ENCODE measurements at places on chromosomes 7 and 10.

DNA sequence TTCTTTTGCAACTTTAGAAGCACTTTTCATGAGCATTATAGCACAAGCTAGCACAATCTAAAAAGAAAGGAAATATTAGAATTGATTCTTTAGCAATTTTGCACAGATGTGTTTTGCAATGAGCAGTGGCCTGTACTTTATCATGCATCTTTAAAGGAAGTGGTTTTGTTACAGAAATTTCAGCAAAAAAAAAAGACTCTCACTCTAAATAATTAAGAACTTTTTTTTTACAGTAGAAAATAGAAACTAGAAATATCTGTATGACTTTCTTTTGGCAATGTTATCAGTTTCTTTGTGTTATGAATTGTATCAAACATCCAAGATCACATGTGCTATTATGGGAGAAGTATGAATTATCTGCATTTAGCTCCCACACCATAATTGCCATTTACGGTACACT lies 195.7 kb upstream of the KLF6 start:
- no peak overlapping the region for H3K4me3 ChIP-seq
- H3K36me3 ChIP-seq, result no peaks in the 10 kb centered on the region
- no peak overlapping the region for H3K27ac ChIP-seq
- H3K4me1 ChIP-seq, result peaks cover 4% of the 10 kb centered on the region
- no peak for DNase-seq

DNA sequence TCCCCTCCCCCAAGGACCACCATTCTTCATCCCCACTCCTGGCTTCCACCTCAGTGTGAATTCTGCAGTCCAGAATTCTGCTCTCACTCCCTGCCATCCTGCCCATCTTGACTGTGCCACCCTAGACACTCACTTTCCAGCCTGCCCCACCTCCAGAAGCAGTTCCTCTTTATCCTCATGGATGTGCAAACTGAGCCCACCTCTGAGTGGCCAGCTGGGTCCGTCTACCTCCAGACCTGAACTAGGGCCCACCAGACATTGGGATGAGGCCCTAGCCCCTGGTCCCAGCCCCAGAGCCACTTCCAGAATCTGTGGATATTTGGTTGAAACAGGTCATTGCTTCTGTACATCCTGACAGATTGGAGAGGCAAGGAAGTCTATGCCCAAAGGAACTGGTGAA lies 58.5 kb downstream of the GRID1 start:
- H3K4me3 ChIP-seq, result no peak overlapping the region
- peaks cover 7% of the 10 kb centered on the region for H3K27me3 ChIP-seq
- DNase-seq, result no peak

DNA sequence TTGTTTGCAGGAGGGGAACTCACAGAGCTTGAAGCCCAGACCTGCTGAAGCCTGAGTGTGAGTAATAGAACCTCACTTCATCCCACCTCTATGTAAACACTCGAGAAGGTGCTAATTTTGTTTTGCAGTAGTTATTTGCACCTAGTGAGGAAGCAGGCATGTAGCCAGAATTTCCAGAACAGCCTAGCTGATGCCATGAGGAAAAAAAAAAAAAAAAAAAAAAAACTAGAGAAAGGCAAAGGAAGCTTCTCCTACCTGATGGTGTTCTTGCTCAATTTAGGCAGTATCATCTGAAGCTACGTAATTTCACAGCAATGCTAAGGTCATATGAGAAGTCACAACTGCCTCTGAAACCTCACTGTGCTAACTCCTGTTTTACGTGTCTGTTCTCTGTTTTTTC lies 13.6 kb upstream of the GPR37 start:
- H3K27me3 ChIP-seq, result no peaks in the 10 kb centered on the region
- H3K27ac ChIP-seq, result no peak overlapping the region
- no peak for DNase-seq
- peaks cover 6% of the 10 kb centered on the region for H3K4me1 ChIP-seq

GRCh38 chr7:127658970-127659630 lies 7.1 kb downstream of the SND1 start:
- peaks cover 6% of the 10 kb centered on the region for H3K36me3 ChIP-seq
- H3K27me3 ChIP-seq, result no peaks in the 10 kb centered on the region
- no peak for DNase-seq
- peaks cover 3% of the 10 kb centered on the region for H3K4me1 ChIP-seq
- no peak overlapping the region for H3K4me3 ChIP-seq

- no peak for DNase-seq
- H3K36me3 ChIP-seq, result peaks cover 29% of the 10 kb centered on the region
- peaks cover 34% of the 10 kb centered on the region for H3K4me1 ChIP-seq
- no peaks in the 10 kb centered on the region for H3K27me3 ChIP-seq
- H3K27ac ChIP-seq, result no peak overlapping the region
- H3K4me3 ChIP-seq, result no peak overlapping the region
Measured at GRCh38 chr7:2106924-2107323, 125.8 kb downstream of the MAD1L1 start.

DNA sequence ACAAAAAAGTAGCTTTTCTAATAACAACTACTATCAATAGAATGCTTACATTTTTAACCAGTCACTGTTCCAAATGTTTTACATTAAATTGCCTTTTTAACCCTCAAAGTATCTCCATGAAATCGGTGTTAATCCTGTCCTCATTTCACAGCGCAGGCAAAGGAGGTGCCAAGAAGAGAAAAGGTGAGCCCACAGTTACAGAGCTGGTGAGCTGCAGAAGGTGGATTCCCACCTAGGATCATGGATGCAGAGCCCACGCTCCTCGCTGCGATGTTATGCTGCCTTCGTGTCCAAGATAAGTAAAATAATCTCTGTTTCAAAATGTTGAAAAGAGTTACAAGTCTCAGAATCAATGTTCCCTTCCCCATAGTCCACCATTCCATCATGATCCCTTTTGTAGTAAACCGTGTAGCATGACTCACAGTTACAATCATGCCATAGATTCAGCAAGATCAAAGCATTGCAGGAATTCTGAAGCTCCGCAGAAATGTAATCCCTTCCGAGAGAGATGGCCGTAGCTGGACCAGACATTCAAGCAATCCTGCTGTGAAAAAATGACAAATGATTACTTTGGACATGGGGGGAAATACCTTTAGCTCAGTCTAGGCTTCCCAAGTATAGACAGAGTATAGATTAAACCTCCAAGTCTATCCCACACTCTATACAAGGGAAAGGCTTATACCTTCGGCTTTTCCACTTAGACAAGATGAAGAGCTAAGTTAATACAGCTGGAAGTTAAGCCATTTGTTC lies 394.7 kb upstream of the AKR1E2 start:
- DNase-seq, result peak; percentile 65
- no peak overlapping the region for H3K4me3 ChIP-seq
- H3K27ac ChIP-seq, result peak overlapping the region; percentile 53

DNA sequence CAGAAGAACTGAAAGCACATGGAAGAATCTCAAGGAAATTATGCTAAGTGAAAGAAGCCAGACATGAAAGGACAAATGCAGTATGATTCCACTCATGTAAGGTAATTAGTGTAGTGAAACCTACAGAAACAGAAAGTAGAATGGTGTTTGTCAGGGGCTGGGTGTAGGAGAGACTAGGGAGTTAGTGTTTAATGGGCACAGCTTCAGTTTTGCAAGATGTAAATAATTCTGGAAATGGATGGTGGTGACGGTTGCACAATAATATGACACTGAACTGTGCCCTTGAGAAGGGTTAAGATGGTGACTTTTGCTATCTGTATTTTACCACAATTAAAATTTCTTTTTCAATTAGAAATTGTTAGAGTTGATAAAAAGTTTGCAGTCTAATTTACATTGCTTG lies 157.3 kb upstream of the ADCY1 start:
- no peaks in the 10 kb centered on the region for H3K36me3 ChIP-seq
- H3K27ac ChIP-seq, result no peak overlapping the region
- no peaks in the 10 kb centered on the region for H3K27me3 ChIP-seq

GRCh38 chr7:117169907-117170306 lies 153.0 kb downstream of the WNT2 start:
- H3K4me3 ChIP-seq, result no peak overlapping the region
- no peak for DNase-seq
- H3K27me3 ChIP-seq, result no peaks in the 10 kb centered on the region
- H3K27ac ChIP-seq, result peak overlapping the region; percentile 11
- H3K36me3 ChIP-seq, result peaks cover 27% of the 10 kb centered on the region

GRCh38 chr10:35347121-35347562 lies 10.8 kb downstream of the CCNY start:
- H3K27me3 ChIP-seq, result no peaks in the 10 kb centered on the region
- peaks cover 3% of the 10 kb centered on the region for H3K36me3 ChIP-seq
- no peaks in the 10 kb centered on the region for H3K4me1 ChIP-seq
- DNase-seq, result no peak

- no peak overlapping the region for H3K4me3 ChIP-seq
- H3K27me3 ChIP-seq, result no peaks in the 10 kb centered on the region
- peaks cover 28% of the 10 kb centered on the region for H3K4me1 ChIP-seq
- no peak for DNase-seq
Measured at GRCh38 chr7:510782-511281, 8.8 kb downstream of the PDGFA start.

GRCh38 chr7:123401295-123401694 lies 133.1 kb downstream of the IQUB start:
- H3K27ac ChIP-seq, result no peak overlapping the region
- H3K4me3 ChIP-seq, result no peak overlapping the region
- no peak for DNase-seq
- peaks cover 4% of the 10 kb centered on the region for H3K4me1 ChIP-seq
- no peaks in the 10 kb centered on the region for H3K36me3 ChIP-seq

- no peak overlapping the region for H3K4me3 ChIP-seq
- no peak overlapping the region for H3K27ac ChIP-seq
- H3K27me3 ChIP-seq, result no peaks in the 10 kb centered on the region
- DNase-seq, result no peak
- H3K4me1 ChIP-seq, result no peaks in the 10 kb centered on the region
Measured at GRCh38 chr7:2595258-2595860, 36.4 kb upstream of the TTYH3 start.

GRCh38 chr10:121873236-121873635 lies 54.6 kb downstream of the ATE1 start:
- H3K36me3 ChIP-seq, result peaks cover 29% of the 10 kb centered on the region
- DNase-seq, result no peak
- no peak overlapping the region for H3K27ac ChIP-seq
- H3K27me3 ChIP-seq, result no peaks in the 10 kb centered on the region

DNA sequence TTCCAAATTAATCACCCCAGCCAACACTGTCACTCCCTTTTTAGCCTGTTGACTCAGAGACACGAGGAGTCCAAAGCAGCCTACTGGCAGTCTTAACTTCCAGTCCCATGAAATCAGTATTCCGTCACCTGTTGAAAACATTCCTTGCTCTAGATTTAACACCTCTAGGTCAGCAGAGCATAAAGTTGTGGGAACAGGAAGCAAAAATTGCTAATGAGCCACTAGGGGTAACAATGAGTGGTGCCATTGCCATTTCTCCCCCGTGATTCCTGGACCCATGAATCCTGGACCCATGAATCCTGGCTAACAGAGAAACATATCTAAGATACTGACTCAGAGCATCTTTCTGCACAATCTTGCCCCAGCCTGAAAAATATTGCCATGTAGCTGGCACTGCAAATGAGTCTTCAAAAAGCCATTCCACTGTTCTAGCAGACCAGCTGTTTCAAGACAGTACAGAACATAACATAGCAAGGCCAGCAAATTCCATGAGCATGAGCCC lies 252.7 kb upstream of the PTER start:
- peak overlapping the region; percentile 25 for H3K4me3 ChIP-seq
- no peak for DNase-seq
- H3K4me1 ChIP-seq, result no peaks in the 10 kb centered on the region

DNA sequence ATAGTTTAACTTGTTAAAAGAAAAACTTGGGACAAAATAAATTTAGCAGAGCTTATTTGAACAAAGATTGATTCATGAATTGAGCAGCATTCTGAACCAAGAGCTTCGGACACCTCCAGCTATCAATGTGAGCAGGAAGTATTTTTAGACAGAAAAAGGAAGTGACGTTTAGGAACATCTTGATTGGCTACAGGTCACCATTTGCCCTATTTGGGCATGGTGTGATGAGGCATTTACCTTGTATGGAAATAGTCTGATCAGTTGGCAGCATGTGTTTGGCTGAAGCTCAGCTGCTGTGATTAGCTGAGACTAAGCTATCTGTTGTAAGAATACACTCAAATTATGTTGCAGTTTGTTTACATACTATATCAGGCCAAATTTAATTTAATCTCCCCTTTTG lies 185.1 kb downstream of the ATRNL1 start:
- H3K27ac ChIP-seq, result no peak overlapping the region
- no peaks in the 10 kb centered on the region for H3K36me3 ChIP-seq
- no peak for DNase-seq

DNA sequence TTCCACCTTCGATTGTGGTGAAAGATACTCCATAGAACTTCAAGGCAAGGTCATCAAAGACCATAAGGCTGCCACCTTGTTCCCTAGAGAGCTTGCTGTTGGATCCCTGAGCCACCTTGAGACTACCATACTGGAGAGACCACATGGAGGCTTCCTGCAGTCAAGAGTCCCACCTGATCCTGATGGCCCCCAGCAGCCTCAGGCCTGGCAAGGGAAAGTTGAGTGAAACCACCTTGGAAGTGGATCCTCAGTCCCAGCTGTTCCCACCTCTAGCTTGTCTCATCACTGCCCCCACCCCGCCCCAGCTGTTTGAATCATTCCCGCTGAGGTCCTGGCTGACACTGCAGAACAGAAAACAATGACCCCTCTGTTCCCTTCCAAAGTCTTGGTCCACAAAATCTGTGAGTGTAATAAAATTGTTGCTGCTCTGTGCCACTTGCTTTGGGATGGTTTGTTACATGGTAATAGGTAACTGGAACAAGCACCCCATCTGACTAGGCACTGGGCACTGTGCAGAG lies 32.0 kb downstream of the PRLHR start:
- no peaks in the 10 kb centered on the region for H3K4me1 ChIP-seq
- DNase-seq, result no peak
- H3K36me3 ChIP-seq, result no peaks in the 10 kb centered on the region
- H3K27me3 ChIP-seq, result peaks cover 15% of the 10 kb centered on the region
- no peak overlapping the region for H3K27ac ChIP-seq

DNA sequence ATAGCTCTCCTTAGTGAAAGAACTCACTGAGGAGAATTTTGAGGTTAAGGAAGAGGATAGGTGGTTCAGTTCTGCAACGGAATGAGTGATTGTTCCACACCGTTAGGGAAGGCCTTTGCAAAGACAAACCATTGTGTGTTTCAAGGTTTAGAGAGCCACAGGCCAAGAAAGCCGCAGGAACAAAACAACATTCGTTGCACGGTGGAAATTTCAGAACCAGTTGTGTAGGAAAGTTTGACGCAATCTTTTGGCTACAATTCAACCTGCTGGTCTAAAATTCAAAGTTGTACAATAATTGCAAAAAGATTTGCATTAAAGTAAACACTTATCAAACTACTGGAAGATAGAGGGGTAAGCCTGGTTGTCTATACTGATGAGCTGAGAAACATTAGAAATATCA lies 91.4 kb downstream of the FAM107B start:
- H3K4me1 ChIP-seq, result no peaks in the 10 kb centered on the region
- H3K27me3 ChIP-seq, result no peaks in the 10 kb centered on the region
- DNase-seq, result no peak
- no peaks in the 10 kb centered on the region for H3K36me3 ChIP-seq
- no peak overlapping the region for H3K4me3 ChIP-seq

DNA sequence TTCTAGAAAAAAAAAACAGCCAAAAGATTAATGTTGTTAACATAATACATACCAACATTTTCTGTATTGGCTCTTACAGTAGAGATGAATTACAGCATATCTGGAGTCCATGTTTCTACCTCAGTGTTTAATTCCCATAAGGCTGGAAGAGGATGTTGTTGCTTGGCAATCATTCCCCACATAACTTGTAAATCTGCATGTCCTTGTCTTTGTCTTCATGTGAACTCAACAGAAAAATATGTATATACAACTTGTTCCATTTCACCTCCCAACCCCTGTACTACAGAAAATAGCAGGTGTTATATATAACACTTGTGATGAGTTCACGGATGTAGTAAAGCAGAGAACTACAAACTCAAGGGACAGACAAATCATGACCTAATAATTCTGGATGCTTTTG lies 160.9 kb upstream of the SEMA3C start:
- no peak overlapping the region for H3K27ac ChIP-seq
- no peak overlapping the region for H3K4me3 ChIP-seq
- DNase-seq, result peak; percentile 6
- H3K27me3 ChIP-seq, result no peaks in the 10 kb centered on the region
- H3K4me1 ChIP-seq, result no peaks in the 10 kb centered on the region
- H3K36me3 ChIP-seq, result no peaks in the 10 kb centered on the region

Data from mesenchymal stem cell (in vitro differentiated cells and primary cell).